Activated CD8-positive, alpha-beta T cell treated with anti-CD3 and anti-CD28 coated beads for 36 hours (primary cell): ENCODE measurements at places on chromosomes 7 and 10. TPM values are rescaled to one million over a fixed set of nuclear protein-coding genes. Genes with fewer than 3 reads are reported as not detected.
A peak's percentile ranks its signal among the peaks of the same experiment; 100 is the strongest.

DNA sequence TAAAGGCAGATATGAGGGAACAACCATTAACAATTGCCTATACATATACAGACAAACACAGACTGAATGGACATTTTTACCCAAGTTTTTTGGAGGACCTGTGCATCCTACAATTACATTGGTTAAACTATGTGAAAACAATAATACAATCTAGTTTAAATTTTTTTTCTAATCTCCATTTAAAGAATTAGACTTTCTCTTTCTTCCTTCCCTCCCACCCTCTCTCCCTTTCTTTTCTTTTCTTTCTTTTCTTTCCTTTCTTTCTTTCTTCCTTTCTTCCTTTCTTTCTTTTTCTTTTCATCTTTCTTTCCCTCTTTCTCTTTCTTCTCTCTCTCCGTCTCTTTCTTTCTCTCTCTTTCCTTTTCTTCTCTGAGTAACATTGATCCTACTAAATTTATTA, 183.7 kb downstream of the HDAC9 start:
- no peak for DNase-seq

- DNase-seq = peak; percentile 58
Measured at GRCh38 chr7:105015390-105015965, 1.5 kb downstream of the KMT2E start.

- no peak for DNase-seq
Measured at GRCh38 chr10:34647160-34647559, 167.9 kb downstream of the PARD3 start.

GRCh38 chr10:122302315-122302714, 31.2 kb downstream of the BTBD16 start:
- no peak for DNase-seq

- no peak for DNase-seq
Measured at GRCh38 chr7:65239707-65240352, 133.8 kb upstream of the ZNF92 start.

DNA sequence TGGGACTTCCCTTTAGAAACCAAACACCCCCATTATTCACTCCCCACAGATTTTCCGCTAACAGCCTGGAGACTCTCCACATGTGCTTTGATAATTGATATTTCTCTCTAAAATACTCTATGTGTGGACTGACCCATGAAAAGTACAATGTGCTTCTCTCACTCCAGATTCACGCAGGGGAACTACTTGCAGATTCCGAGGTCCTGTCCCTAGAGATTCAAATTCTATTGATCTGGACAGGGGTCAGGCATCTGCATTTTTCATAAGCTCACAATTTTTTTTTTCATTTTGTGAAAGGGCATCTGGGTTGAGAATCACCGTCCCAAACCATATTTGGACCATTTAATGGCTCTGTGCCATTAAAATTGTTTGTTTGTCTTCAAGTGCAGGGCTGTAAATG, 98.7 kb downstream of the CALCR start:
- DNase-seq = no peak

- no peak for DNase-seq
Measured at GRCh38 chr7:75819711-75820110, 6.1 kb upstream of the CCL24 start.

GRCh38 chr7:28529755-28530154, 117.4 kb downstream of the CREB5 start:
- no peak for DNase-seq

DNA sequence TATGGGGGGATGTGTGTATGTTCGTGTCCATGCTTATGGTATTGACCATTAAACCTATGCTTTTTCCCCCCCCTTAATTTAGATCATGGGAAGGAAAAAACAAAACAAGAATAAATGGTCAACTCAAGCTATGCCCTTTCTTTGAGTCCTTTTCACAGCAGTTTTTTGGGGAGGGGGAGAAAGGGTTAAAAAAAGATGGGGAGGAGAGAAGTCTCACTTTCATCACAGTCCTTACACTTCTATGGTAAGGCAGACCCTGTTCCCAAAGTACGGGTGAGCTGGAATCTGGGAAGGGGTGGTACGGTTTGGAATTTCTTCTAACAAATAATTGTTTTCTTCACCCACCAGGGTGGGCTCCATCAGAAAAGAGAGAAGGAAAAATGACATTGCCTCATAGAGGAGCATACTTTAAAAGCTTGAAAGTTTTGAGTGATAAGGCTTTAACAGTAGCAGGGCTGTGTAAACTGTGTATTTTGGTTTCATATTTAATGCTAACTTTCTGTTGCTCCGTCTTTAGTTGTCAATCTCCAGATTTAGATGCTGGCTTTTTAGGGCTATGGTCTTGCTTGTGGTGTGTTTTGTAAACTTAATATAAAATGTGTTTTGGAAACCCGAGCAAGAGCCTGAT, 180.1 kb downstream of the TCF7L2 start:
- DNase-seq = no peak

- DNase-seq = no peak
Measured at GRCh38 chr10:66625709-66626590, 299.9 kb upstream of the LRRTM3 start.

DNA sequence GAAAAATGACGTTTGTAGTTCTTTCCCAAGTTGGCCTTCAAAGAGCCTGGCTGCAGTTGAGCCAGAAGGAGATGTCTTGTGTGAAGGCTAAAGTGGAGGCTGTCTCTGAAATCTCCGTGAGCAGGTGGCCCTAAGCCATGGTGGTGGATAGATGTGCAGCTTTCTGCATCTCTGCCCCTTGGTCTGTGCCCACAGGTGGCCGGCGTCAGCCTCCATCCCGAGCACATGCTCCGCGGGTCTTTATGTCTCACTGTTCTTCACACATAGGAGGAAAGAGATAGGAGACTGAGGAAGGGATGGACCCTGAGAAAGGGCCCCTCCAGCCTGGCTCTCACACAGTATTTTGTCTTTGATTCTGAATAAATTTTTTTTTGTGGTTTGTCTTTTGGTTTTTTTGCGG, 30.3 kb upstream of the SLC26A4 start:
- DNase-seq = no peak

DNA sequence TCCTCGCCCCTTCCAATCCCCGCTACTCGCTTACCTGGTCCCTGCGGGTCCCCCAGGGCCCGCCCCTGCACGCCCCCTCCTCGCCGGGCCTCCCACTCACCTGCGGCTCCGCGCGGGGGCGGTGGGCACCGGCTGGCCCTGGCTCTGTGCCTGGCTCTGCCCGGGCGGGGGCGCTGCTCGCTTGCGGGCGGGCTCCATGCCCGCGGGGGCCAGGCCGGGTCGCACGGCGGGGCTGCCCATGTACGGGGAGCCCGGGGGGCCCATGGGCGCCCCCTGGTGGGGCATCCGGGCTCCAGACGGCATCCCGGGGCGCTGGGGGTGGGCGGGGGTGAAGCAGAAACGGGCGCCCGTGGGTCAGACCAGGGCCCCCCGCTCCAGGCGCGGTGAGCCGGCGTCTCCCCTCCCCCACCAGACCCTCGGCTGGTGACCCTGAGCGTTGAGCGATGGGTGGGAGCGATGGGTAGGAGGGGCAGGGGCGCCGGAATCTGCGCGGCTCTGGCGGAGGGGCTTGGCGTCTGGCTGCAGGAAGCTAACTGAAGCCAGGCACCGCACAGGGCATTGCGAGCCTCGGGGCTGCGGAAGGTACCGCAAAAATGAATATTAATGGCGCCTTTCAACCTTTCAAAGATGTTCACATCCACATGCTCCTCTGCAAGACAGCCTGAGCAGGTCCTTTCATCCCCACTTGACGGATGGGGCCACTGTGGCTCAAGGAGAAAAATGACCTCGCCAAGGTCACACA, 3.0 kb downstream of the SMARCD3 start:
- DNase-seq = peak; percentile 76

DNA sequence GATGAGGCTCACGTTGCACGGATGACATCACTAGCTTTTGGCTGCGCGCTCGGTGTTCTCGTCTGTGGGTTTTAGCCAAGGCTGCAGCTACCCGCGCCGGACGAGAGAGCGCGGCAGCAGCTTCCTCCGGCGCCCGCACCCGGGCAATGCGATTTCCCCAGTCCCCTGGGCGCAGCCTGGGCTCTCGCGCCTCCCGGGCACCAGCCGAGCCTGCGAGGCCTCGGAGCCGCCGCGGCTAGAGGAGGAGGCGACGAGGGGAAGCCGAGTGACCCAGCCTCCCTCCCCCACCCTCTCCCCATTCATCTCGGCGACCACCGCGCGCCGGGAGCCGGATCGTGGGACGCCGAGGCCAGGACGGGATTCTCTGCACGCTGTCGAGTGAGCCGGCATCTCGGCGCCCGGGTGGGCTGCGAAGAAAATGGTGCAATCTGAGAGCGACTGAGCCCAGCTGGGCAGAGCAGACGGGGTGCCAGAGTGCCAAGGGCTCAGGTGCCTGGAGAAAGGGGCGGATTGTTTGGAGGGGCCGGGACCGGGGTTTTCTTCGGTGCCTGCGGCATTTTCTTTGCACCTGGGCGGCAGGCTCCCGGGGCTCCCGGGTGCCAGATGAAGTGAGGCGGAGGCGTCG, 1.2 kb upstream of the TMEM178B start:
- peak; percentile 46 for DNase-seq

- DNase-seq = no peak
Measured at GRCh38 chr7:130912082-130912861, 178.3 kb upstream of the KLF14 start.

GRCh38 chr10:112607506-112607905, 160.5 kb downstream of the VTI1A start:
- no peak for DNase-seq

DNA sequence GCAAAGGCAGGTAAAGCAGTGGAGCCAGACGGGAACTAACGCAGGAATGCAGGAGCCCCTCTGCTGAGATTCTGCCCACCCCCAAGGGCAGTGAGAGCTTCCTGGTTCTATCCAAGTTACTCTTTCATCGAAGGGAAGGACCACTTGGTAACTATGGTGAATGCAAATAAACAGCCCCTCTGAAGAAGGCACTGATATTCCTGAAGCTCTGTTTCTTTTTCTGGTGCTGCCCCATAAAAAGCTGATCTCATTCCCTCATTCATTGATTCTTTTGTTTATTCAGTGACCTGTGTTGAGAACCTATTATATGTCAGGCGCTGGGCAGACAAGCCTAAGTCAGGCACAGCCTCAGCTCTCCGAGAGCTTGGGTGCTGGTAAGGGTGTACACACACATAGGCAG, 217.3 kb downstream of the SNX10 start:
- DNase-seq = no peak

- DNase-seq = peak; percentile 54
Measured at GRCh38 chr10:12484941-12485805, 135.8 kb downstream of the CAMK1D start.

DNA sequence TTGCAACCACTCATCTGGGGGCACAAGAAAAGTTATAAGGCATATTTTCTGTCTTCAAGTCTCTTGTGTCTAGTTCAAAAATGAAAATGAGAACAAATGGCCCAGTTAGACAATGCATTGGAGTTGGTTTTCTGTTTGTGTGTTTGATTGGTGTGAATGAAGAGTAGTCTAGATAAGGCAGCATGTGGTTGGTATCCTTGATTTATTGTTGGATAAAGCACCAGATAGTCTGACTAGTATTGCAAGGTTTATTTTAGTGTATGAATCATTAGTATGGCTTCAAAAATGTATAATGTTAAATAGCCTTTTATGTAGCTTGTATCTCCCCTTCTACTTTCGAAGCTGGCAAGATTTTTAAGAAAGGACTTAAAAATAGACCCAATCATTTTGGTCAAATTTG, 237.3 kb downstream of the CDK14 start:
- no peak for DNase-seq

GRCh38 chr7:73851410-73852338, 9.3 kb upstream of the TMEM270 start:
- DNase-seq = peak; percentile 62

- DNase-seq = no peak
Measured at GRCh38 chr10:110612087-110612486, 32.0 kb upstream of the RBM20 start.

GRCh38 chr7:4706384-4707216, 24.5 kb downstream of the FOXK1 start:
- no peak for DNase-seq

- no peak for DNase-seq
Measured at GRCh38 chr10:87642486-87642885, 17.2 kb upstream of the PAPSS2 start.

DNA sequence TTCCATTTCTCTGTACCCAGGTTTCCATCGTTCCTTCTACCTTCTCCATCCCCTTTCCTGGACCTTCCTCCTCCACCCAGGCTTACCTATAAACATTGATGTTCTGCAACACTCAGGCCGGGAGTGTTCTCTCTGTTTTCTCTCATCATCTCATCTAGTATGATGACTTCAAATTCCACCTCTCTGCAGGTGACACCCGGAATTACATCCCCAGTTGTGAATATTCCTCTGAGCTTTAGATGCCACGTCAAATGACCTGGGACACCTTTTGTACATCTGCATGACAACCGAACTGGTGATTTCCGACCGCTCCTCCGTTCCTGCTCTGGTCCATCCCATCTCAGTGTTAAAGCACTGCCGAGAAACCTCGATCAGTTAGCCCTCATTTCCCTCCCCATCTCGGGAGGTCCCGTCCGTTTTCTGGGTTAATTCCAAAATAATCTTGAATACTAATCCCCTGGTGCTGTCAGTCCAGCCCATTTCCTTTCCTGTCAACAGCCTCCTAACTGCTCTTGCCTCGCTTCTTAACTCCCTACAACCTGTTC, 76.7 kb upstream of the SAMD8 start:
- no peak for DNase-seq

The WEE2 gene
- not detected for total RNA-seq

The DNAJC12 gene
- 32.5 TPM for total RNA-seq

The GBX1 gene
- total RNA-seq = not detected

The GDF10 gene
- total RNA-seq = 1.5 TPM

The TAS2R40 gene
- not detected for total RNA-seq

The BLNK gene
- total RNA-seq = 0.16 TPM

The GDF2 gene
- not detected for total RNA-seq

The LRRTM3 gene
- not detected for total RNA-seq

The DEPP1 gene
- 0.16 TPM for total RNA-seq

The ACSL5 gene
- 34.1 TPM for total RNA-seq

The DPCD gene
- 19.0 TPM for total RNA-seq

The ADIRF gene
- total RNA-seq = not detected

The RBP3 gene
- total RNA-seq = not detected
